ENCODE measurements at places on chromosomes 6 and 20. TPM values are rescaled to one million over a fixed set of nuclear protein-coding genes. Genes with fewer than 3 reads are reported as not detected.

DNA sequence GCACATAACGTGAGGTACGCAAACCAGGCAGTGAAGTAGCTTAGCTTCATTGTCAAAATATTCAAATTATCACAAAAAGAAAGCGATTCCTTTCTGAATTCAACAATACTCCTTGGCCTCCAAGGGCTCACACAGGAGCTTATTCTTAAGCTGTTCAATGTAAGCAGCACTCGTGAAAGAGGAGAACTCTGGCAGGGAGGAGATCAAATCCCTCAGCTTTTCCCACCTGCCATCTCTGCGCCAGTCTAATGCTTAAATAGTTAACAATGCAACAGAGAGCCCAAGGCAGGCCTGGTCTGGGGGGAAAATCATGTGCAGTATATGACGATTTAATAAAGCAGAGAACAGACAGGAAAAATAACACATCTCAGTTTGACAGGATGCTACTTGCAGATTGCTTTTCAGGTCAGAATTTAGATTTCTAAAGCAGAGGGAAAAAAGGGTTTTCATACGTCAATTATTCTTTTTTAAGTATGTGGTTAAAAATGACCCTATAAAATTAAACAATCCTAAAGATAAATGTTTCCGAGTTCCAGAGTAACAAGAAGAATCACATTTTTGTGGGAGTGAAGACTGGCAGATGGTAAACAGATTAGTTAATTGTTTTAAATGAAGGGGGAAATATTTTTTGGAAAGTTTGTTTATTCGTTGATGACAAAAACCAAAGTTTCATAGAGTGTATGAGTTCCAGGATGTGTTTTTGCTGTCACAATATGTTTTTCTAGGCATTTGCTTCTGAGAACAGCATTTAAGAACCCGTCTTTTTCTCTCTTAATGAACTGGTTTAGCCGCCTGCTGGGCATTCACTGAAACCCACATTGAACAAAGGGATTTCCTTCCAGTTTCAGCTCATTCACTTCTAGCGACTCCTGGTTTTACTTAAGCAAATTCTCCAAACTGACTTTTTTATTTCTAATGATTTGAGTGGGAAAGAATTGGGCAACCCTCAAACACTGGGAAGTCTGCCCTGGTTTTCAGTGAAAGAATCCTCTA, 45.9 kb downstream of the PLAGL1 start:
- DNase-seq = no peak

GRCh38 chr6:17469006-17469832, 75.8 kb downstream of the CAP2 start:
- no peak for DNase-seq

DNA sequence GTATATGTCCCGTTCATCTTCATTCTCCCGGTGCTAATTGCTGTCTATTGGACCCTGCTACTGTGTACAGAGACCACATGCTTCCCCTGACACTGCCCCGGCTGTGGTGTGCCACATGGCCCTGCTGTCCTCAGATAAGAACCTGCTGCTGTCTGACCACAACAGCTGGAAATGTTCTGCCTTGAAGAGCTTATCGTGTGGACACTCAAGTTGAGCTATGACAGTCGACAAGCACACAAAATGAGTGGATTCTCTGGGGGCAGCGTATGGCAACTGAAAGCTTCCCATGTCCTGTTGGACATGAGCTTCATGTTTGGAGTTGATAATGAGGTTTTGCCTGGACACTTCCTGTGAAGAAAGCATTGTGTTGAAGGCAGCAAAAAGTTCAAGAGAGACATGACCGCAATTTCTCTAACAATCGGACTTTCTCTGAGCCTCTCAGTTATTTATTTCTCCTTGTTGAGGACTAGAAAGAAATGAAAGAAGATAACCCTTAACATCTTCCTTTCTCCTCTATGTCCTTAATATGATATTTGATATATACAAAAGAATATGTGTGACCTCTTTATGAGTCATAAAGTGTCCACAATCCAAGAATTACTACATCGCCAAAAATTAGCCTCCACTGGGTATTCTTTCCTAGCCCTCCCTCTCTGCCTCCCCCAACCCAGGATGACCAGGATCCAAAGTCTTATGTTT, 187.1 kb upstream of the TCF21 start:
- no peak for DNase-seq

GRCh38 chr6:116099036-116099435, 1.6 kb upstream of the NT5DC1 start:
- DNase-seq = no peak

GRCh38 chr6:84228198-84228543, 728 bp upstream of the CEP162 start:
- DNase-seq = no peak

- DNase-seq = no peak
These were observed 8.0 kb upstream of the OSBPL2 start for GRCh38 chr20:62230276-62230675.

DNA sequence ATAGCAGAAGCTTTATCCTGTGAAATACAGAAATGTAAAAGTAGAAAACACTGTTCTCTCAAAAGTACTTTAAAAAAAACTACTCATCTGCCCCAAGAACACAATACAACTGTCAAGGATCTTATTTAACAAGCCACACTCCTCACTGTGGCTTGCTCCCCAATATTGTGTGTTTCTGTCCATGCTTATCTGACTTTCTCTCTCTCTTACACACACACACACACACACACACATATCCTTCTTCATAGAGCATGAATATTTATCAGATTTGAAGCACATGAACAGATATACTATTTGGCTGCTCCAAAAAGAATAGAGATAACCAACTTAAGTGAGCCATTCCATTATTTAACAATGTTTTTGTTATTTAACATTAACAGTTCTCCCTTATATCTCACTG, 3.6 kb upstream of the PHIP start:
- no peak for DNase-seq

DNA sequence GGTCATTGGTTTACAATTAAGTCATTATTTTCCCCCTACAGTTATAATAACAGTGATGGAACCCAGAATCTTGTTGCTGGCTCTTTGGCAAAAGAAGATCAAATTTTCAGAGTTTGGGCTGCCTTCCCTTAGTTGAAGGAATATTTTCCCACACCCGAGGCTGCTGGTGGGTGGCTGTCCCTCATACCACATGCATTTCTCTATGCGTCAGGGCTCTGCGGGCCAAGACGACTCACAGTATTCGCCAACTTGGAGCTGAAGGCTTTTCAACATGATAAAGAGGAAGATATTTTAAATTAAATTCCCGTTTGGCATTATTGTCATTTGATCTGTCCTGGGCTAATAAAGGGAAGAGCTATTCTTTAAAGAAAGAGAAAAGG, 102.2 kb upstream of the SASH1 start:
- DNase-seq = no peak

GRCh38 chr20:32518593-32519380, 66.3 kb downstream of the NOL4L start:
- no peak for DNase-seq

- no peak for DNase-seq
These were observed 92.8 kb downstream of the ESR1 start for GRCh38 chr6:151900256-151900655.

- no peak for DNase-seq
These were observed 212.6 kb downstream of the CLIC5 start for GRCh38 chr6:45803071-45803470.

GRCh38 chr20:23515250-23515939, 24.5 kb downstream of the CST8 start:
- DNase-seq = no peak

DNA sequence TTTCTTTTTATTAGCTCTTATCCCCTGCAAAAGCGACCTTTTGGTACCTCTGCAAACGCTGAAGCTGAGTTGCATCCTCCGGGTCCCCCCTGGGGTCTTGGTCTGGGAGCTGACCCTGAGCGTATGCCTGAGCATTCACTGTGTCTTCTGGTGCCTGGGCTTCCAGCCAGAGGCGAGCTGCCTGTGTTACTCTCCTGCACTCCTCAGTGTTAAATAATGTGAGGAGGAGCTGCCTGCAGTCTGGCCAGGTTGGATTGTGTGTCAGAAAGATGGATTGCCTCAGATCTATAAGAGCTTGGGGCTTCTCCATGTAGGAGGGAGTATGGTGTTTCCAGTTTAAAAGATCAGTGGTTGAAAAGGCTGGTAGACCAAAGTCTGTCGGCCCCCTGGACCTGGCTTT, 8.7 kb upstream of the GMPR start:
- no peak for DNase-seq

- no peak for DNase-seq
These were observed 54.3 kb upstream of the STX16 start for GRCh38 chr20:58596750-58597248.

DNA sequence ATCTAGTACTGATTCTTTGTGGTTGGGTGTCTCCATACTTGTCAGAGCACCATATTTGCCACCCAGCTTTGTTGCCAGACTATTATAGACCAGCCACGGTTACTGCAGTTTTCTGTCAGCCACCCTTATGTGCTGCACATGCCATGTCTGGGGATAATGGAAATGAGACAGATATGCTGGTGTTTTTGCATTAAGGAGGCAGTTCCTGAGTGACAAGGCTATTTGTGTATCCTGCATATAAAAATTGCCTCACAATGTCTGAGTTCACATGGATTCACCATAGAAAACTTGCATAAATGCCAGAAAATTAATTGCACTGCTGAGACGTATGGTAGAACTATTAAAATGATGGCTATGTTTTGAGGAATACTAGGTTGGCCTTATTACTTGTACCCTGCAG, 51.8 kb downstream of the NKAIN2 start:
- DNase-seq = no peak

GRCh38 chr6:18039481-18039880, 52.0 kb upstream of the KIF13A start:
- no peak for DNase-seq

DNA sequence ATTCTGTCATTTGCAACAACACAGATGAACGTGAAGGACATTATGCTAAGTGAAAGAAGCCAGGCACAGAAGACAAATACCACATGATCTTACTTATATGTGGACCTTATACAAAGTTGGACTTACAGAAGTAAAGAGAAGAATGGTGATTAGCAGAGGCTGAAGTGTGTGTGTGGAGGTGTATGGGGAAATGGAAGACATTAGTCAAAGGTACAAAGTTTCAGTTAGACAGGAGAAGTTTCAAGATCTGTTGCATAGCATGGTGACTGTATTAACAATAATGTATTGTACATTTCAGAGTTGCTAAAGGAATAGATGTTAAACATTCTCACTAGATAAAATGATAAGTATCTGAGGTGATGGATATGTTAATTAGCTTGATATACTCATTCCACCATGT, 348.3 kb upstream of the PRND start:
- no peak for DNase-seq

DNA sequence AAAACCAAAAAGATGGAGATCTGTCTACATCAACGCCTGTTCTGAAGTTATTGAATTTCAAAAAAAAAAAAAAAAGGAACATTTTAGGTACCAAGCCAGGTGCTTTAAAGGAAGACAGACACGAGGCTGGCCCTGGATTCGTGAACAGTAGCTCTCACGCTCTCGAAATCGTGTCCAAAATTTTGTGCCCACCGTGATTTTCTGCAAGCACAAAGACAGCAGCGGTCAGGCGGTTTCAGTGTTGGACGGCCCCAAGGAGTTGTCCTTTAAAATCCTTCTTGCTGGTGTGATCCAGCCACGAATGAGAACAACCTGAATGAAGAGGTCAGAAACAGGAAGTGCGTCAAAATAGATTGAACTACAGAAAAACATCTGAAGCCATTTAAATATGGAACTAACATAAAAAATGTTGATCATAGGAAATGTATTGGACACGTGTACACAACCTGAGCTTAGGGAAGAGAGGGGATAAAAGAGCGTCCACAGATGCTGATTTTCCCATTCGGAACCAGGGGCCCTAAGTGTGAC, 78.2 kb downstream of the THBS2 start:
- no peak for DNase-seq

- no peak for DNase-seq
These were observed 144.7 kb downstream of the TASP1 start for GRCh38 chr20:13494019-13494418.

DNA sequence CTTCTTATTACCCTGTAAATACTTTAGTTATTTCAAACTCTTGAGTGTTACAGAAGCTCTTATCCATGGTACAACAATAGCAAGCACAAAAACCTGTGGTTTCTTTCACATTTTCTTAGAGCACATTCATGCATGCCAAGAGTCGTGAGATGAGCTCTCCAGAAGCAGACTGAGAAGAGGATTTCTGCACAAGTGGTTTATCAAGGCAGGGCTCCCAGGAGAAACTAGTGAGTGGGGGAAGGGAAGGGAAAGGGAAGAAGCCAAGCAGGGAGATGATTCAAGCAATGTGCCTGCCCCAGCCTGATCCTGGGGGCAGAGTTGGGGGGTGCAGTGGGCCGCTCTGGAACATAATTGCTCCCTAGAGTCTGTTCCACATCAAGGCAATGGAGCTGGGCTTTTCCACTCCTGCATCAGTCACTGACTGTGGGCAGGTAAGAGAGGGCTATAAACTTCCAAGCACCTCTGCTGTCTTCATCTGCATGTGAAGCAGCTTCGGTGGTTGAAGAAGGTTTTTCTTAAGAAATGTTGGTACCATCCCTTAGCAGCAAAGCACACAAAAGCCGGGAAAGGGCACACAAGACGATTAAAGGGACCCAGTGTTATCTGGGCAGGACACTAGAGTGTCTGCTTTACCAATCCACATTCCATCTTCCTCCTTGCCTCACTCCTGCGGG, 152.1 kb downstream of the PLCB4 start:
- no peak for DNase-seq

The ABHD12 gene
- 42.8 TPM for total RNA-seq

The PTP4A1 gene
- total RNA-seq = 75.4 TPM

The COQ3 gene
- total RNA-seq = 11.8 TPM

The GPR63 gene
- total RNA-seq = 13.9 TPM

All from frontal cortex (tissue), 4 donors.